ENCODE measurements at places on chromosomes 16 and 17.

DNA sequence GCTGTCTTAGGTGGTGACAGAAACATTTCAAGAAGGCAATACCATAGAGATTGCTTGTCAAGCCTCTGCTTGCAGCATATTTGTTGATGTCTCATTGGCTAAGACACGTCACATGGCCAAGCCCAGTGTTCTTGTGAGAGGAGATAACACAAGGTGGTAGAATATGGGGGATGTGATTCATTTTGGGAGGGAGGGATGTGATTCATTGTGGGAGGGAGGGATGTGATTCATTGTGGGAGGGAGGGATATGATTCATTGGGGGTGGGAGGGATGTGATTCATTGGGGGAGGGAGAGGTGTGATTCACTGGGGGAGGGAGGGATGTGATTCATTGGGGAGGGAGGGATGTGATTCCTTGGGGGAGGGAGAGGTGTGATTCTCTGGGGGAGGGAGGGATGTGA is 470.5 kb upstream of the SALL1 start:
- H3K27me3 ChIP-seq = no peaks in the 10 kb centered on the region
- no peak overlapping the region for H3K4me3 ChIP-seq
- no peak overlapping the region for H3K27ac ChIP-seq

DNA sequence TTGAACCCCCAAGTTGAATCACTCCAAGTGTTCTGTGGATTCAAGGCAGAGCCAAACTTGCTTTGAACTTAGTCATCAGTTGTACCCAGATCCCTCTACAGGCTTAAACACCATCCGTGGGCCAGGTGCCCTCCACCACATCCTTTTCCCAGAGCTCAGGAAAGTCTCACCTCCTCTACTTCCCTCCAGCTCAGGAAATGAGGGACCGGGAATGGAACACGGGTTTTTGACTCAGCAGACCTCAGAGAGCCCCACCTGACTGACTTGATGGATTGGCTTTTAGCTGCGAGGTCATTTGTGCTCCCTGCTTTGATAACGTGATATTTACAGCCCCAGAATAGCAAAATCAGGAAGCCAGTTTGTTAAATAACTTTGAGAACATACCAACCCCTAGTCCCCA is 20.1 kb downstream of the GID4 start:
- H3K27ac ChIP-seq = no peak overlapping the region
- H3K27me3 ChIP-seq = no peaks in the 10 kb centered on the region
- H3K4me3 ChIP-seq = no peak overlapping the region
- H3K36me3 ChIP-seq = no peaks in the 10 kb centered on the region
- peaks cover 8% of the 10 kb centered on the region for H3K4me1 ChIP-seq

DNA sequence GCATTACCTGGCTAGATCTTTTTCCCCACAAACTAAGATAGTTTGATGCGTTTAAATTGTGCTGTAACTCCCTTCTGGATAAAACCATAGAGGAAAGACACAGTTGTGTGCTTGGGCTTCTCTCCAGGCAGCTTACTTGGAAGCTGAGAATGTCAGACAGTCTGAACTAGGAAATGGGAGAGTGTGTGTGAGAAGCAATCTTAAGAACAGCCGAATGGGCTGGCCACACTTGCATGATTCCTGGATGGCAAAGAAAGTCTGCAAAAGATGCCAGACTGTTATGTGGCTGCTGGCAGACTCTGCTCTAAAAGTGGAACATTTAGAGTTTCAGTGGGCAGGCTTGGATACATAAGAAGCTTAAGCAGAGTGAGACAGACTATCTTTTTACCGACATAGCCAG is 384.3 kb upstream of the PSMD7 start:
- no peak for DNase-seq
- H3K27me3 ChIP-seq = no peaks in the 10 kb centered on the region
- no peaks in the 10 kb centered on the region for H3K36me3 ChIP-seq
- no peaks in the 10 kb centered on the region for H3K4me1 ChIP-seq
- H3K4me3 ChIP-seq = no peak overlapping the region

GRCh38 chr17:62950067-62950466 is 16.0 kb upstream of the TANC2 start:
- no peak overlapping the region for H3K4me3 ChIP-seq
- H3K36me3 ChIP-seq = no peaks in the 10 kb centered on the region
- no peaks in the 10 kb centered on the region for H3K4me1 ChIP-seq
- DNase-seq = no peak

- DNase-seq = no peak
- H3K4me1 ChIP-seq = no peaks in the 10 kb centered on the region
- H3K4me3 ChIP-seq = no peak overlapping the region
- H3K27ac ChIP-seq = no peak overlapping the region
Measured at GRCh38 chr17:51475730-51476129, 215.4 kb downstream of the UTP18 start.

- no peak for DNase-seq
- H3K4me1 ChIP-seq = peaks cover 12% of the 10 kb centered on the region
- H3K36me3 ChIP-seq = peaks cover 36% of the 10 kb centered on the region
- no peaks in the 10 kb centered on the region for H3K27me3 ChIP-seq
- no peak overlapping the region for H3K4me3 ChIP-seq
Measured at GRCh38 chr16:87457061-87457611, 35.7 kb downstream of the ZCCHC14 start.

DNA sequence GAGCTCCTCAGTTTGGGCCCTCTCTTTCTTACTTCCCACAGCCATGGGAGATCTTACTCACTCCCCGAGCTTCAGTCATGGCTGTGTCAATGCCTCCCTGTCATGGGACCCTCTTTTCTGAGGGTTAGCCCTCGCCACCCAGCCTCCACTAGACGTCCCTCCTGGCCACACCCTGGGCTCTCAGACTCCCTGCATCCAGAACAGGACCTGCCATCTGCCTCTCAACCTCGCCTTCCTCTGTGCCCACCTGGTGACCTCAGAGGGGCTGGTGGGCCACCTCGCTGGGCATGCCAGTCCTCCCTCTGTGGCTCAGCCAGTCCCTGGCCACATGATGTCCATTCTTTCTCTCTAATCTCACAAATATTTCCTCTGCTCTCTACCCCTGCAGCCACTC is 54.6 kb upstream of the MED9 start:
- H3K4me3 ChIP-seq = no peak overlapping the region
- H3K27me3 ChIP-seq = peaks cover 11% of the 10 kb centered on the region
- no peaks in the 10 kb centered on the region for H3K4me1 ChIP-seq
- no peak overlapping the region for H3K27ac ChIP-seq

DNA sequence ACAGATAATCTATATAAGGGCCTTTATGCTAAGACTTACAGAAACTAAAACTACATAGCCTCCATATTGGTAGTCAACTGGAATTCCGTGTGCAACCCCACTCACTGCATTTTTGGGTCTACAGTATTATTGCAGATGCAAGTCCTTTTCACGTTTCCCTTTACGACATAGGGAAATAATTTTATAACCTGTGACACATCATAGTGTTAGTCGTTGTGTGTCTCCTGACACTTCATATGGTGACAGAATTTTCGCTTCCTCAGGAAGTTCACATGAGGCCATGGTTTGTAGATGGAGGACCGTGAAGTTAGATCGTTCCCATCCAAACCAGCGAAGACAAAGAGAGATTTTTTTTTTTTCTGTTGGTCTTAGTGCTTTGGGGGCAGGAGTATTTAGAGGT is 15.7 kb upstream of the MRC2 start:
- H3K27ac ChIP-seq = no peak overlapping the region
- H3K4me3 ChIP-seq = no peak overlapping the region
- H3K4me1 ChIP-seq = no peaks in the 10 kb centered on the region
- no peaks in the 10 kb centered on the region for H3K27me3 ChIP-seq
- H3K36me3 ChIP-seq = peaks cover 90% of the 10 kb centered on the region

DNA sequence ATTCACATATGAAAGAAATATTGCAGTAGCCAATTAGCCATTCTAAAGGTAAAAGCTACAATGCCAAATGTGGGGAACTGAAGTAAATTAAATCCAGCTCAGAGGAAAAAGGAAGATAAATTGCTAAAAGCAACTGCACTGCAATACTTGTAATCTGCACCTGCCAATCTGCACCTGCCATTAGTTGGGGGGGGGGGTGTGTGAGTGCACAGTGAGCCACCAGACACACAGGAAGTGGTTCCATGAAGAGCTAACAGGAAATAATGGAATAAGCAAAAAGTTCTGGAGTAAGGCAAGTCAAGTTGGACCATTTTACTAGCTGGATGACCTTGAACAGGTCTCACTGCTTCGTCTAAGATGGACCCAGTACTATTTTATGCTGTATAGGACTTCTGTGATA is 191.8 kb downstream of the PARN start:
- H3K4me1 ChIP-seq = peaks cover 28% of the 10 kb centered on the region
- H3K4me3 ChIP-seq = no peak overlapping the region

- peaks cover 34% of the 10 kb centered on the region for H3K4me1 ChIP-seq
- no peak for DNase-seq
- H3K27ac ChIP-seq = no peak overlapping the region
- H3K36me3 ChIP-seq = no peaks in the 10 kb centered on the region
- no peak overlapping the region for H3K4me3 ChIP-seq
- no peaks in the 10 kb centered on the region for H3K27me3 ChIP-seq
Measured at GRCh38 chr17:47281216-47281615, 27.6 kb downstream of the ITGB3 start.

DNA sequence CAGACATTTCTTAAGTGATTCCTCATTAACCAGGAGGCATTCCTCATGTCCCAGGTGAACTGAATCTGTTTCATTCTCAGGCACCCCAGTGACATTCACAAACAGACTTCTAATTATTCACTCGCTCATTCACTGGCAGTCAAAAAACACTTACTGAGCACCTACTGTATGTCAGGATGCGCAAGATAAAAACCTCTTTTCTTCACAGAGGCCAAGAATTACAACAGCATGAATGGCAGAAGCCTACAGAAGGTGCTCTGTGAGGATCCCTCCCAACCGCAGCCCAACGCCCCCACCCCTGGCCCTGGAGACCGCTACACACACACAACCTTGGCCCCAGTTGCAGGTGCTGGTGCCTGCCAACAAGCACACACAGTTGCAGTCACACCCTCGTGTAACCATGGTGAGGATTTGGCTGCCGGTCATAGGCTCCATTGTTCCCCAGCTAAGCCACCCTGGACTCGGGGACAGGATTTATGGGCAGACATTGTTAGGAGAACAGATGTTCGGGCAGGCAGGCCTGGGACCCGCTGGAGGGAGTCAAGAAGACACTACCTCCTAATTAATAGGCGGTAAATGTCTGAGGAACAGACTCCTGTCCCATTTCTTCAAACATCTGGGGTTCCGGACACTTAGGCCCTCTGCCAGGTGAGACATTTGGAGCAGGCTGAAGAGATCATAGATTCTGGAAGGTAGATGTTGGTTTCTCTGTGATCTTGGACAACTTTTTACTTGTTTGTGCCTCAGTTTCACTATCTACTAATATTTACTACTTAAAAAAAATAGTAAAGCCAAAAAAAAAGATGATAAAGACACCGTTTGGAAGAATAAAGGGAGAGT is 43.2 kb downstream of the CUEDC1 start:
- peak overlapping the region; percentile 61 for H3K27ac ChIP-seq
- no peaks in the 10 kb centered on the region for H3K27me3 ChIP-seq
- peaks cover 57% of the 10 kb centered on the region for H3K4me1 ChIP-seq
- H3K4me3 ChIP-seq = no peak overlapping the region

All from psoas muscle (tissue), 8 donors.